Stomach (tissue), 19 donors: ENCODE measurements at places on chromosomes 5 and 9. TPM values are rescaled to one million over a fixed set of nuclear protein-coding genes. Genes with fewer than 3 reads are reported as not detected.
A peak's percentile ranks its signal among the peaks of the same experiment; 100 is the strongest.

GRCh38 chr5:177195307-177195952, 61.9 kb downstream of the NSD1 start:
- no peak overlapping the region for H3K27ac ChIP-seq
- DNase-seq, result no peak
- no peak overlapping the region for H3K4me3 ChIP-seq
- no peaks in the 10 kb centered on the region for H3K4me1 ChIP-seq
- H3K36me3 ChIP-seq, result peaks cover 85% of the 10 kb centered on the region

DNA sequence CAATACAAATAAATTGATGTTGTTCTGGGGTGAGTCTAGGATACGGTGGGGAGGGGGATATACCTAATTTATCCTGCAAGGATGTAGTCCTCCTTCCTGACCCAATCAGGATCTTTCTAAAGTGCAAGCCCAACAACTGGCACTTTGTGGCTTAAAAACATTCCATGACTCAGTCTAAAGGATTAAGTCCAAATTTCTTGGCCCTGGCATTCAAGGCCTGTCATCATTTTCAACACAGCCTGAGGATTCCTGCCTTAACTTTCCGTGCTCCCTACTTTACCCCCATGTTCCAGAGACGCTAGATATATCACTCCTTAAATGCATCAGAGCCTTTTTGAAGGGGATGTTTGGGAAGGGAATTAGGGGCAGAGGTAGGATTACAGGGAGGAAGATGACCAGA, 1.0 kb downstream of the FAM221B start:
- no peaks in the 10 kb centered on the region for H3K36me3 ChIP-seq
- no peak overlapping the region for H3K4me3 ChIP-seq
- H3K27me3 ChIP-seq, result no peaks in the 10 kb centered on the region
- peak overlapping the region; percentile 100 for H3K27ac ChIP-seq
- DNase-seq, result no peak

DNA sequence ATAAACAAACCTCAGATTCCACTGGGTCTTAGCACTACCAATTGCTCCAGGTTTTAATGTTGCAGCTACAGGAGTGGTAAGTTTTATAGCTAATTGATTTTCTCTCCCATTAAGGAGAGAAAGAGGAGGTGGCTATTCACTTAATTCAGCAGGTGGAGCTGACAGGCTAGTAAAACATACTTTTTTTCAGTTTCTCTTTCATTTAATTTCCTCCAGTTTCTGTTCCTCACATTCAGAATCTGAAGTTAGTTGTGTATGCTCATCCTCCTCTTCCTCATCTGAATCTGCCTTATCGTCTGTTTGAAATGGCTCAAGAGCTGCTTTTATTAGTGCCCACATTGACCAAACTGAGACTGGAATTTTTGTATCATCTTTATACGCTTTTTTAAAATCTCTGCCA, 98.0 kb downstream of the PLPPR1 start:
- H3K4me1 ChIP-seq, result no peaks in the 10 kb centered on the region
- H3K4me3 ChIP-seq, result no peak overlapping the region
- H3K27ac ChIP-seq, result no peak overlapping the region
- H3K36me3 ChIP-seq, result no peaks in the 10 kb centered on the region

- DNase-seq, result no peak
- no peaks in the 10 kb centered on the region for H3K36me3 ChIP-seq
- no peak overlapping the region for H3K4me3 ChIP-seq
- no peaks in the 10 kb centered on the region for H3K27me3 ChIP-seq
These were observed 58.0 kb downstream of the DAP start for GRCh38 chr5:10702911-10703491.

GRCh38 chr5:160287378-160288051, 24.8 kb downstream of the CCNJL start:
- no peaks in the 10 kb centered on the region for H3K36me3 ChIP-seq
- DNase-seq, result peak; percentile 78
- no peaks in the 10 kb centered on the region for H3K27me3 ChIP-seq
- no peak overlapping the region for H3K4me3 ChIP-seq

DNA sequence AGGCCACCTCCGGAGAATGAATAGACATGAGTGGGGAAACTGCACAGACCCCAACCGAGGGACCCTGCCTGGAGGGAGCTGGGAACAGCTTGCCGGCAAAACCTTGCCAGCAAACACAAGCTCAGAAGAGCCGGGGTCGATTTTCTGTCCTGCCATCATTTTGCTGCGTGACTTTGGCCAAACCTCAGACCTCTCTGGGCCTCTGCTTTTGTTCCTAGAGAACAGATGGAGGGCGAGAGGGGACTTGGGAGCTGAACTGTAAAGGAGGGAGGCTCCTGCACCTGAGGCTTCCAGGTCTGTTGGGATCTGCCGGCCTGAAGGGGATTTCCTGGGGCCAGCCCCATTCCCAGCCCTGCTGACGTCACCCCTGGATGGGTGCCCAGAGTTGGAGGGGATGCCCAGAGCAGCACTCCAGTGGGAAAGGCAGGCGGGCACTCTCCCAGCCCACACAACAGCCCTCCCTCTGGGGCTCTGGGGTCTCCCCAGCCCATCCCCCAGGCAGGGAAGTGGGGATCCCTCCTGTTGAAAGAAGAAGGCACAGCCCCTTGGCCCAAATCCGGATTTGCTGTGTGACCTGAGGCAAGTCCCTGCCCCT, 40.4 kb upstream of the SYNPO start:
- H3K36me3 ChIP-seq, result no peaks in the 10 kb centered on the region
- no peaks in the 10 kb centered on the region for H3K27me3 ChIP-seq
- peak; percentile 86 for DNase-seq
- H3K27ac ChIP-seq, result peak overlapping the region; percentile 69
- peaks cover 60% of the 10 kb centered on the region for H3K4me1 ChIP-seq

DNA sequence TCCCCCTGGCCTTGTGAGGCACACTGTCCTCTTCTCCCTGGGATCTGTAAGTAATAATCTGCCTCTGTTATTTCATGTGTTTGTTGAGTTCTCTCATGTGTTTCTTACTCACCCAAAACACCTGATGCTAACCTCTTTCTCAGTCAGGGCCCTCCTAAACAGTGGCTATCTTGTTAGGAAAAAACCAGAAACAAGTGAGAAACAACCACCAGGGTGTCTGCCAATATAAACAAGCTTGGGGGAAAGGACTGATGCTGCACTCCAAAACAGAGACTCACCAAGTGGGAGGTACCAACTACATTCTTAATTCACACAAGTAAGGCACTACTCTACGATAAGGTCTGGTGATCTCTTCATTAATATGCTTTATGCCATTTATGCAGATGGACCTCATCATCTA, 564.4 kb downstream of the SEMA5A start:
- H3K27me3 ChIP-seq, result no peaks in the 10 kb centered on the region
- no peak overlapping the region for H3K4me3 ChIP-seq
- DNase-seq, result no peak
- H3K4me1 ChIP-seq, result no peaks in the 10 kb centered on the region
- H3K36me3 ChIP-seq, result no peaks in the 10 kb centered on the region

- no peaks in the 10 kb centered on the region for H3K36me3 ChIP-seq
- H3K4me1 ChIP-seq, result peaks cover 27% of the 10 kb centered on the region
- H3K27ac ChIP-seq, result peak overlapping the region; percentile 87
- no peak overlapping the region for H3K4me3 ChIP-seq
These were observed 541.0 kb downstream of the RAB3C start for GRCh38 chr5:59123595-59124561.

The PCSK5 gene
- 23.7 TPM for total RNA-seq

The AP3B1 gene
- 19.8 TPM for total RNA-seq

GRCh38 chr9:111179577-111179976, 141.3 kb upstream of the LPAR1 start:
- DNase-seq, result no peak
- H3K27ac ChIP-seq, result no peak overlapping the region
- no peaks in the 10 kb centered on the region for H3K27me3 ChIP-seq
- H3K36me3 ChIP-seq, result no peaks in the 10 kb centered on the region
- no peaks in the 10 kb centered on the region for H3K4me1 ChIP-seq

- no peak overlapping the region for H3K27ac ChIP-seq
- H3K36me3 ChIP-seq, result peaks cover 3% of the 10 kb centered on the region
- H3K4me1 ChIP-seq, result no peaks in the 10 kb centered on the region
- H3K27me3 ChIP-seq, result no peaks in the 10 kb centered on the region
These were observed 240.2 kb downstream of the FBXL17 start for GRCh38 chr5:108141676-108142075.

GRCh38 chr5:135319928-135320606, 79.0 kb downstream of the MACROH2A1 start:
- no peaks in the 10 kb centered on the region for H3K4me1 ChIP-seq
- H3K4me3 ChIP-seq, result no peak overlapping the region
- H3K27me3 ChIP-seq, result no peaks in the 10 kb centered on the region
- no peaks in the 10 kb centered on the region for H3K36me3 ChIP-seq

- H3K27me3 ChIP-seq, result no peaks in the 10 kb centered on the region
- H3K4me1 ChIP-seq, result peaks cover 91% of the 10 kb centered on the region
- peaks cover 7% of the 10 kb centered on the region for H3K36me3 ChIP-seq
- no peak overlapping the region for H3K27ac ChIP-seq
These were observed 9.3 kb downstream of the NIPBL start for GRCh38 chr5:36885566-36886485.

DNA sequence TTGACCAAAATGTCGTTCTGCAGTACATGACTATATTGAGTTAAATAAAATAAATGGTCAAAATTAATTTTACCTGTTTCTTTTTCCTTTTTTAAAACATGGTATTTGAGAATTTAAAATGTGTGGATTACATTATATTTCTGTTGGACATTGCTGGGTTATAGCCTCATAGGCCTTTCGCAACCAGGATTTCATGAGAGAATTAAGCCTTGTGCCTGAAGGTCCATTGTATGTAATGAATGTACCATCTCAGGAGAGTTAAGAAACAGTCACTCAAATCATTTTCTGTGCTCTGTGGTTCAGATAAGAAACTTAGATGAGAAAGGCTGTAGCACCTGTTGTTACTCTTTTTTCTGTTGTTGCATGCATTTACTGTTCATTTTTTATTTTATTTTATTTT, 103.5 kb downstream of the ANGPTL2 start:
- H3K27ac ChIP-seq, result no peak overlapping the region
- H3K27me3 ChIP-seq, result no peaks in the 10 kb centered on the region
- H3K4me3 ChIP-seq, result no peak overlapping the region
- H3K4me1 ChIP-seq, result no peaks in the 10 kb centered on the region

GRCh38 chr5:154762261-154762660, 7.1 kb downstream of the LARP1 start:
- no peak overlapping the region for H3K4me3 ChIP-seq
- no peaks in the 10 kb centered on the region for H3K36me3 ChIP-seq
- DNase-seq, result no peak
- H3K4me1 ChIP-seq, result peaks cover 65% of the 10 kb centered on the region
- no peaks in the 10 kb centered on the region for H3K27me3 ChIP-seq

- no peaks in the 10 kb centered on the region for H3K27me3 ChIP-seq
- DNase-seq, result no peak
- H3K4me1 ChIP-seq, result no peaks in the 10 kb centered on the region
- no peak overlapping the region for H3K27ac ChIP-seq
These were observed 389.6 kb downstream of the SEMA5A start for GRCh38 chr5:9156282-9156681.
